Lung (tissue), 17 donors: ENCODE measurements at places on chromosomes 7 and 10. TPM values are rescaled to one million over a fixed set of nuclear protein-coding genes. Genes with fewer than 3 reads are reported as not detected.

SEMA3A gene
- 0.79 TPM for polyA plus RNA-seq

INA gene
- polyA plus RNA-seq, result 0.07 TPM

IL2RA gene
- polyA plus RNA-seq, result 0.24 TPM

SRRM3 gene
- polyA plus RNA-seq, result 0.56 TPM

RADIL gene
- polyA plus RNA-seq, result 3.7 TPM

CDK13 gene
- 18.3 TPM for polyA plus RNA-seq

TMEM184A gene
- 6.8 TPM for polyA plus RNA-seq

CUZD1 gene
- polyA plus RNA-seq, result 0.29 TPM

SSC4D gene
- 1.8 TPM for polyA plus RNA-seq

GIMAP2 gene
- polyA plus RNA-seq, result 10.7 TPM

TAS2R41 gene
- not detected for polyA plus RNA-seq

CPA2 gene
- not detected for polyA plus RNA-seq

CLEC5A gene
- 19.1 TPM for polyA plus RNA-seq

OIT3 gene
- not detected for polyA plus RNA-seq

LYZL1 gene
- not detected for polyA plus RNA-seq

PITX3 gene
- not detected for polyA plus RNA-seq

ZC3HAV1 gene
- 8.2 TPM for polyA plus RNA-seq

MMP21 gene
- 0.08 TPM for polyA plus RNA-seq

ACSL5 gene
- 46.1 TPM for polyA plus RNA-seq

DENND2A gene
- polyA plus RNA-seq, result 6.6 TPM

TMEM176A gene
- polyA plus RNA-seq, result 21.3 TPM

NCF1 gene
- 91.9 TPM for polyA plus RNA-seq

PHYHIPL gene
- 0.04 TPM for polyA plus RNA-seq

STRIP2 gene
- 2.1 TPM for polyA plus RNA-seq

FXYD4 gene
- 0.65 TPM for polyA plus RNA-seq

TWNK gene
- 8.3 TPM for polyA plus RNA-seq

WNT8B gene
- polyA plus RNA-seq, result 0.04 TPM

KAZALD1 gene
- 4.1 TPM for polyA plus RNA-seq

RNF32 gene
- 1.5 TPM for polyA plus RNA-seq

INMT gene
- polyA plus RNA-seq, result 97.2 TPM

ELMO1 gene
- 10.1 TPM for polyA plus RNA-seq

NUTM2E gene
- 0.71 TPM for polyA plus RNA-seq

XRCC2 gene
- polyA plus RNA-seq, result 0.98 TPM

CALHM3 gene
- 0.02 TPM for polyA plus RNA-seq

VAX1 gene
- polyA plus RNA-seq, result not detected

PTPRN2 gene
- polyA plus RNA-seq, result 3.7 TPM

C10orf105 gene
- polyA plus RNA-seq, result 0.20 TPM

PIK3CG gene
- 3.5 TPM for polyA plus RNA-seq

ITGB8 gene
- polyA plus RNA-seq, result 3.2 TPM

MARVELD1 gene
- 15.7 TPM for polyA plus RNA-seq

DLX5 gene
- 0.22 TPM for polyA plus RNA-seq

SPDYE8 gene
- not detected for polyA plus RNA-seq

LRIT2 gene
- not detected for polyA plus RNA-seq

VPS26A gene
- polyA plus RNA-seq, result 24.9 TPM

CDC14C gene
- polyA plus RNA-seq, result not detected

PDIA4 gene
- 204 TPM for polyA plus RNA-seq

PALD1 gene
- polyA plus RNA-seq, result 10.5 TPM

PRSS37 gene
- polyA plus RNA-seq, result not detected

SRGN gene
- polyA plus RNA-seq, result 58.1 TPM

VWA2 gene
- polyA plus RNA-seq, result 1.6 TPM

DRGX gene
- polyA plus RNA-seq, result 0.10 TPM

STEAP1B gene
- 0.50 TPM for polyA plus RNA-seq

SIRT1 gene
- polyA plus RNA-seq, result 8.7 TPM

MLXIPL gene
- polyA plus RNA-seq, result 10.0 TPM

DKK1 gene
- 7.0 TPM for polyA plus RNA-seq

ZNF117 gene
- 4.9 TPM for polyA plus RNA-seq

C10orf53 gene
- not detected for polyA plus RNA-seq

VSTM4 gene
- 3.4 TPM for polyA plus RNA-seq

AKR1C4 gene
- not detected for polyA plus RNA-seq
